ENCODE measurements at places on chromosomes 6 and 20.

GRCh38 chr6:167580619-167580911 is 246.1 kb upstream of the AFDN start:
- no peak for DNase-seq

DNA sequence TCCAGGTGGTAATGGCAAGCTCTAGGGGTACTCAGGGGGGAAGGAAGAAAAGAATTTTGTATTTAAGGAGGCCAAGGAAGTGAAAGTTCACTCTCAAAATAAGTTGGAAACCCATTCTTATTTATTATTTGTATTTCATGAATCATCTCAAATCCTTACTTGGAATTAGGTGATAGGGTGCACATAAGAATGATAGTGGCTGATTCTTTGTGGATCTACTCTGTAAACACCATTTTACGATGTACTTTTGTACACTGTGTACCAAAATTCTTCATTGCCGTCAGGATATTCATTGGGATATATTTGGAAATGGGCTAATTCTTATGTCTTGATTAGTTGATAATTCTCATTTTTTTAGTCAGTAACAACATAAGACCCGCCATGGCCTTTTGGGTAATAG is 179.5 kb upstream of the LAMP5 start:
- no peak for DNase-seq

- DNase-seq = no peak
These were observed 72.7 kb downstream of the ELOVL4 start for GRCh38 chr6:79874531-79875134.

- no peak for DNase-seq
These were observed 113.9 kb upstream of the NAA20 start for GRCh38 chr20:19903168-19903811.

- DNase-seq = no peak
These were observed 69.3 kb downstream of the ABHD12 start for GRCh38 chr20:25321262-25321831.

DNA sequence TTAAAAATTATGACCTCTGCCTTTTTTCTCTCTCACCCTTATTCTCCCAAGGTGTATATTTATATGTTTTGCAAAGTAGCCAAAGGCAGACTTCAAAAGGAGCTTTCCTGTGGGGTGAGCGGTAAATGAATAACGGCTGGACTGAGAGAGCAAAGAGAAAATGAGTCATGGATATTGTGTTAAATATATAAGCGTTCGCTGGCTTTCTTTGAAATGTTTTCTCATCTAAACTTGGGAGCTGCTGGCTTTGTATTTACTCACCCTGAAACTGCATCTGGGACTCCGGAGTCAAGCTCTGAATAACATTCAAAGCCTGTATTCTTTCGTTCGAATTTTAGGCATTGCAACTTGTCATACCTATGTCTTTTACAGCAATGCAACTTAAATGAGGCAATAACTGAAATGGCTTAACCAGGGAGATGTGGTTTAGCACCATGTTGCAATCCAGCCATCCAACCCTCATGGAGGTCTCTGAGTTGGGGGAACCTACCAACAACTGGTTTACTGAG is 32.0 kb downstream of the ATXN1 start:
- no peak for DNase-seq

- no peak for DNase-seq
These were observed at the start of gene HLA-DRA for GRCh38 chr6:32439602-32440214. HLA-DRA (plus strand) TSS chr6:32439887; CDS start chr6:32439951, 64 bp downstream.

GRCh38 chr20:1001911-1002681 is at the start of gene RSPO4:
RSPO4 (minus strand) TSS chr20:1002311; CDS start chr20:1002164, 147 bp downstream.
- no peak for DNase-seq

- no peak for DNase-seq
These were observed 923.4 kb downstream of the QKI start for GRCh38 chr6:164337925-164338397.

- DNase-seq = no peak
These were observed 61.1 kb upstream of the C20orf144 start for GRCh38 chr20:33600981-33601380.

- no peak for DNase-seq
These were observed 3.5 kb downstream of the MAK start for GRCh38 chr6:10834823-10835222.

- no peak for DNase-seq
These were observed 2.5 kb downstream of the SCML4 start for GRCh38 chr6:107821591-107821990.

DNA sequence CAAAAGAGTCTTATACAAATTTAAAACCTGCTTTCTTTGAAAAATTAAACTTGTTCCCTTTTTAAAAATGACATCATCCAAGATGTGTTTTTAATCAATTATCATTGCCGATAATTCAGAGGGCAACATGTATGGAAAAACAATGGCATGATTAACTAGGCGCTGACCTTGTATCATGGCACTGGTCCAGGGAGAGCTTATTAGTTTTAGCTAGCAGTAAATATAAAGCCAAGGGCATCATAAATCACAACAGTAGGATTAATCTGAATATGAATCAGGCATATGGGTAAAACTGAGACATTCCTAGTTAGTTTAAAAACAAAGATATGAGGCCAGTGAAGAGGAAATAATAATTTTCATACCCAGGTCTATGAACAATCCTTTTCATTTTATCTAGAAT is 374.0 kb downstream of the HDGFL1 start:
- no peak for DNase-seq

DNA sequence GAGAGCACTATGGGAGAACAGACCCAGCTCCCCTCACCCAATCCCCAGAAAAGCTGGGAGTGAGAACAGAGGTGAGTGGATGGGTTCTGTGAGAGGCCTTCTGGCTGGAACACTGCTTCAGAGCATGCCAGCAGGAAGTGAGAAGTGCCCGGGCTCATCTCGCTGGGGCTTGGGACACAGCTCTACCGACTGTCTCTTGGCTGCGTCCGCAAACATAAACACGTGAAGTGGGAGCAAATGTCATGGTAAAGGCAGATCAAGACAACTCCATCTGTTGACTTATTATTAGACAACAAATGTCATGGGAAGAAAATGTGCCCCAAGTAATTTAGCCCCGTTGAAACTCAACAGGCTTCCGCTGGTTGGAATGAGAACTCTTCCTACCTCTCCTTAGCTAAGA is 25.9 kb downstream of the GNAS-AS1 start:
- DNase-seq = no peak

DNA sequence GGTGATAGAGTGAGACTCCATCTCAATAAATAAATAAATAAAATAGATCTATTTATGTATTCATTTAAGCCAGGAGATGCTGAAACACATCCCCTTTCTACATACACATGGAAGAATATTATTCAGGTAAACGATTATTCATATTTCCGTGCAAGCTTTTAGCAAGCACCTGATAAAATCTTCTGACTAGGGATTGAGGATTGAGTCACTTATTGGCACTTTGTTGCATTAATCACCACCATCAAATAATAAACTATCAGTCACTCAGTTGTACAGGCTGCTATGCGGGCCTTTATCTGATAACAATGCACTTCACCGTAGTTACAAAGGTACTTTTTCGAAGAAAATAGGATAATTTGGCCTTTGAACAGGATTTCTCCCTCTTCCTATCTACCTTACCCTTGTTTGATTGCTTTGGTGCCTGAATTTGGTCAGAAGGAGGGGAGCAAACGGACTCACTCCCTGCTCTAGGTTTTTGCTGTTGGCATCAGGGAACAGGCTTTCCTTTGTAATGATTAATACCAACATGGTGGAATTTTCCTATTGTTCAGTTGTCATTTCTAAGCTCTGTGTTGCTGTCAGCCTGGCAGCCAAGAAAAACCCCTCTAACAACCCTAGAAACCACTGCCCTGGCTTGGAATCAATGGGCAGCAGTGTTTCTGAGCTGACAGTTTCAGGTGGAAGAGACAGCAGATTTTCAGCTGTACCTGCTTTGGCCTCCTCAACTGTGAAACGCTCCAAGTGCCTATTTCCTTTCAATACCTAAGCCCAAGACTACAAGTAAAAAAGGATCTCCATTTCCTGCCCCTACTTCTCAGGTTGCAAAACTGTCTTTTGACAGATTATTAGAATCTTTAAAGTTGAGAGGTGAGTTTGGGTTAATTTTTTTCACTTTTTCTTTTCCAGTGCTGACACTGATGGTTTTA is 63.0 kb downstream of the MYB start:
- DNase-seq = no peak

GRCh38 chr20:21104921-21105320 is 1.2 kb downstream of the LINC00237 start:
- DNase-seq = no peak

DNA sequence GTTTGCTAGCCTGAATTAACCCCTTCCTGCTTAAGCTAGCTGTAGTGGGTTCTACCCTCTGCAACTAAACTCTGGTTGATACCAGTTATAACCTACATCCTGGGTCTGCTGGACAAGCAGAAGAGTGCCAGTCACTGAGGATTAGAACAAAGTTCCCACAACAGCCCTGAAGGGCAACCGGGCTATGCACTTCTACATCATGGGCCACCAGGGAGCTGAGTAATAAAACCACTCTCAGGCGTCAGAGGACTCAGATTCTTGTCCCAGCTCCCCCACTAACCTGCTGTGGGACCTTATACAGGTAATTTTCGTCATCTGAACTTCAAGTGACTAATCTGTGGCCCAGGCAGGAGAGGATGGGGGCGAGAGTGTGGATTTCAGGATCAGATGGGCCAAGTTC is 56.8 kb downstream of the EYA2 start:
- no peak for DNase-seq

DNA sequence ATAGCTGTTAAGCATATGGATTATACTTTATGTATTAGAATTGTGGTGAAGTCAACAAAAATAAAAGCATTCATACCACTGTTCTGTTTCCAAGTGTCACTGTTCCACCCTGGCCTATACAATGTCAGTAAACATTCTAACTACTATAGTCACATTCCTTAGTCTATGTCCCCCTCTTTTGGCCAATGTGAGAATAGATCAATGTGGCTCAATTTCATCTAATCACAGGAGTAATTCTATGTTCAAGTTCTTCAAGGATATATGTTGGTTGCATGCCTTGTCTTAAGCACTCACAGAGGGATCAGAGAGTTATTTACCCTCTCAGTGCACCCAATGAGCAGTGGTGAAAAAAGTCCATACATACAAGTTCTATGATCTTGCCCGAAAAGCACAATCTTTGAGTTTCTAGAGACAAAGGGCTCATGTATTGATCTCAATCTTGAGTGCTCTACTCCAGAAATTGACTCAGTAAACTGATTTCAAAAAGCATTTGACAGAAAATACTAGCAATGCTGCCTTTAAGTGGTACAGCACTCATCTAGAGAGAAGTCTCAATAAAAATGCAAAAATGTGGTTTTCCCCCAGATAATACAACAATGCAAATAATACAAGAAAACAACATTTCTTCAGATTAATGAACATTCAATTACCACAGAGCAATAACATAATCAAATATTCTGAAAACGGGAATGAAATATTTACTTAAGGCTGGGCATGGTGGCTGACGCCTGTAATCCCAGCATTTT is 16.5 kb downstream of the SMLR1 start:
- no peak for DNase-seq

- DNase-seq = no peak
These were observed 659.9 kb downstream of the EPM2A start for GRCh38 chr6:145075425-145075824.

DNA sequence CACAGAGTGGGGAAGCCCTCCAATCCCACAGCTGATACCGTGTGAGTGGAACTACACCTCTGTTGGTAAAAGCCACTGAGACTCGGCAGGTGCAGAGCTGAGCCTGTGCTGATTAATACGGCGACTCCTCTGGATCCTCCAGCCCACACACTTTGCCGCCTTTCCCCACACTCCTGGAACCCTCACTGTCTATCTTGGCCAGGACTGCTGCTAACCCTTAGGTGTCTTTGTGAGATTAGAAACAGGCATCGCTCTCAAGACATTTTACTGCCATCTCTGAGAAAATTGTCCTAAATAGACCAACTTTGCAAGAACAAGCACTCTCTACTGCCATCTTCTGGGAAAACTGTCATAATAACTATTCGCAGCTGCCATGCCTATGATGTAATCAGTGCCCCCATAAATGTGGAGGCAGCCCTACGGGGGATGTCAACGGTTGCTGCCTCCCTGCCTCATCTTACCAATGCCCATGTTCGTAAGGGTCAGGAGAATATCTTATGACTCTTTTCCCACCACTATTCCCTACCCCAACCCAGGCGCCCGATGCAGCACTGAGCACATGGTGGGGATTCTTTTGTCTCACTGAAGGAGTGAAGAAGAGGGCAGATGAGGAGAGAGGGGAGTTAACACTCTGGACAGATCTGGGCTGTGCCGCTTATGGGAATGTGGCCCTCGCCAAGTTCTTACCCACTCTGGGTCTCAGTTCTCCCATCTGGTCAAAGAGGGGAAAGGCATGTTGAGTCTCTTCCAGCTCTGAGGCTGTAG is 26.1 kb upstream of the KCNB1 start:
- DNase-seq = no peak

GRCh38 chr6:159654483-159655098 is 38.5 kb downstream of the SOD2 start:
- no peak for DNase-seq

DNA sequence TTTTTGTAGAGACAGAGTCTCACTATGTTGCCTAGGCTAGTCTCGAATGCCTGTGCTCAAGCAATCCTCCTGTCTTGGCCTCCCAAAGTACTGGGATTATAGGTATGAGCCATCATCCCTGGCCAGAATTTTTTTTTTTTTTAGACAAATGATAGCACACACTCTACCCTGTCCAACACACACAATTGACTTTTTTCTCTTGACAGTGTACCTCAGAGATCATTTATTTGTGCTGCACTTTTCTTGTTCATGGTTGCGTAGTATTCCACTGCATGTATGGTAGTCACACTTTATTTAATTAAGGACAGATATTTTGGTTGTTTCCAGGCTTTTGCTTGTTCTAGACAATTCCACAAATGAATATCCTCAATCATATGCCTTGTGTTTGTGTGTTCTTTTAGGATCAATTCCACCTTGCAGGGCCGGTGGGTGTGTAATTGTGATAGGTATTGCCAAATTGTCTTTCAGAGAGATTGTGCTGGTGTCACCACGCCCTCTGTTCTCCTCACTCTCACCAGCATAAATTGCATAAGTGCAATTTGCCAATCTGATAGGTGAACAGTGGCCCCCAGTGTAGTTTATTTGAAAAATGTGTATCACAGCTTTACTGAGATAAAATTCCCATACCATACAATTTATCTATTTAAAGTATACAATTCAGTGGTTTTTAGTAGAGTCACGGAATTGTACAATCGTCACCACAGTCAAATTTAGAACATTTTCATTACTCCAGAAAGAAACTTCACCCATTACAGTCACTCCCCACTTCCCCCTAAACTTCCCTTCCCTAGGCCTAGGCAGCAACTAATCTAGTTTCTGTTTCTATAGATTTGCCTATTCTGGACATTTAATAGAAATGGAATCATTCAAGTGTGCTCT is 20.1 kb downstream of the SRC start:
- no peak for DNase-seq

- no peak for DNase-seq
These were observed 4.8 kb upstream of the ASF1A start for GRCh38 chr6:118889163-118889562.

GRCh38 chr6:127857051-127857637 is 43.7 kb downstream of the THEMIS start:
- DNase-seq = no peak

DNA sequence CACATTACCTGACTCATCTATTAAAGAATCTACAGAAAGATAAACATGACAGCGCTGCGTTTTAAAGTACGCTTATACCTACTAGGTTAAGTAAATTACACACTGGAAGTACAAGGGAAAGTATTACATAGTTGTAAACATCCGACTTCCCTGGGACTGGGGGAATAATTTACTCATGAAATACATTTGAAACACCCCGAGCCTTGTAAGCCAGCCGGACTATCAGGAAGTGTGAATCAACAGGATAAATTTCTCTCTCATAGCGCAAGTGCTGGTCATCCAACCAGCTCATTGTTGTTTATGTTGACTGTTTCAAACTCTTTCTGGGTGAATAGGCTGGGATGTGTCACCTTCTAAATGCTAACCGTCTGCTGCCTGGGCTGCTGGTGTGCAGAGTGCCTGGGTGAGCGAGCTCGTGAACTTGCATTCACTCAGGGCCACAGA is 4.9 kb downstream of the BMP6 start:
- no peak for DNase-seq
